ENCODE measurements at places on chromosomes 6 and 20. TPM values are rescaled to one million over a fixed set of nuclear protein-coding genes. Genes with fewer than 3 reads are reported as not detected.

Gene MEI4
- total RNA-seq = not detected

Gene PAK5
- 0.35 TPM for total RNA-seq

Gene CLDN20
- not detected for total RNA-seq

Gene CFAP61
- total RNA-seq = not detected

Gene PRICKLE4
- total RNA-seq = 14.2 TPM

Gene DLL1
- 14.6 TPM for total RNA-seq

Gene RHAG
- total RNA-seq = not detected

Gene RSPH4A
- total RNA-seq = 0.72 TPM

Gene SIRPD
- 0.78 TPM for total RNA-seq

GRCh38 chr20:5973172-5973571 lies 22.7 kb downstream of the MCM8 start:
- no peak for DNase-seq
- no peaks in the 10 kb centered on the region for H3K4me1 ChIP-seq
- no peak overlapping the region for H3K4me3 ChIP-seq

- H3K36me3 ChIP-seq = no peaks in the 10 kb centered on the region
- no peak for DNase-seq
- no peaks in the 10 kb centered on the region for H3K27me3 ChIP-seq
- H3K4me3 ChIP-seq = no peak overlapping the region
- H3K27ac ChIP-seq = no peak overlapping the region
Measured at GRCh38 chr6:142028527-142028926, 104.2 kb upstream of the GJE1 start.

DNA sequence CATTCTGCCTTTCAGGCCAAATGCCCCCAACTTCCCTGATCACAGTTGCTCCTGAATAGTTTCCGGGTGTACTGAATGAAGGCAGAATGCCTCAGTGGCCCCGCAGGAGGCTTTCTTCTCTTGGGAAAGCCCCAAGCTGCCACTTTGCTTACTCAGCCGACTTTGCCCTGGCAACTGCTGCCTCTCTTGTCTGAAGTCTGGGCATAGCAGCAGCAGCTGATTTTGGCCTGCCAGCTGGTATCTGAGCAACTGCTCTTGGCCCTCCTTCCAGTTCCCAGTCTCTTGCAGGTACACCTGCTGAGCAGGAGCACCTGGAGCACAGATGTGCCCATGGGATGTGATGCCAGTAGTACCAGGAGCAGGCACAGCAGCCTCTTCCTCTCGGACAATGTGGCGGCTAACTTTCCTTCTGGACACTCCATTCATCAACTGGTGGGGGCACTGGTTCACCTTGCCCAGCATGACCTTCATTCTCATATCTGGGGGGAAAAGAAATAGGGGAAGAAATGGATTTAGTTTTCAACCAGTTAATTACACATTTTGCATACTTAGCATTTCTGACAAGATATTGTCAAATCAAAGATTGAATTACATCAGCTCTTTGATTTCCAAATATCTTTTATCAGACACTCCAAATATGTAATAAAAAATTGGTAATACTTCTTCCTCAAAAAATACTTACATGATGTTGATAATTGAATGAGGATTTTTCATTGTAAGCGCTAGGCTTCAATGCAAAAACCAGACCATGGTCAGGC lies 468.2 kb downstream of the PKHD1 start:
- DNase-seq = no peak
- no peaks in the 10 kb centered on the region for H3K36me3 ChIP-seq
- no peaks in the 10 kb centered on the region for H3K27me3 ChIP-seq
- no peak overlapping the region for H3K4me3 ChIP-seq
- no peak overlapping the region for H3K27ac ChIP-seq

DNA sequence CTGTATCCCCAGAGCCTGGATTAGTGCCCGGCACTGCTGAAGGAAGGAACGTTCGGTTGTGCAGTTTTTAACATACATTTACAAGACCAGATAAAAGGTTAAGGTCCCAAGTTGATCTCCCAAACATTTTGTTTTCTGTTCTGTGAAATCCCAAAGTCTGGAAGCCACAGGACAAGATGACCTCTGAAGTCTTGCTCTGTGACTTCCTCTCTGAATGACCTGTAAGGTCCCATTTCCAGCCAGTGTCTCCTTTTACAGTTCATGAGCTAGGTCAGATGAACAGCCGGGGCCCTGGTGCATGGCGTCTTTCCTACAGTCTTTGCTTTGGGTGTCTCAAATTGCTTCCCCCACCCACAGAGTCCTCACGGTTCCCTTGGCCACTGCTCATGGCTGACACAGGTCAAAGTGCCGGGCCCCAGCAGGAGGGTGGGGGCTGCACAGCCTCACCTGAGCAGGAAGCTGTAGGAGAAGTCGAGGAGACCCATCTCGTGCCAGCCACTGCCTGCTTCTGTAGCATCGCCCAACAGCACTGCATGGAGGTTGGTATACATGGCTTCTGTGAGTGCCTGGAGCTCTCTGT lies 24.0 kb downstream of the PTGIS start:
- no peaks in the 10 kb centered on the region for H3K36me3 ChIP-seq
- H3K27ac ChIP-seq = no peak overlapping the region
- H3K27me3 ChIP-seq = no peaks in the 10 kb centered on the region
- no peak overlapping the region for H3K4me3 ChIP-seq

- H3K4me1 ChIP-seq = no peaks in the 10 kb centered on the region
- no peaks in the 10 kb centered on the region for H3K27me3 ChIP-seq
- no peak overlapping the region for H3K27ac ChIP-seq
- peaks cover 36% of the 10 kb centered on the region for H3K36me3 ChIP-seq
- DNase-seq = no peak
Measured at GRCh38 chr6:13278164-13278563, 50.2 kb downstream of the TBC1D7 start.

DNA sequence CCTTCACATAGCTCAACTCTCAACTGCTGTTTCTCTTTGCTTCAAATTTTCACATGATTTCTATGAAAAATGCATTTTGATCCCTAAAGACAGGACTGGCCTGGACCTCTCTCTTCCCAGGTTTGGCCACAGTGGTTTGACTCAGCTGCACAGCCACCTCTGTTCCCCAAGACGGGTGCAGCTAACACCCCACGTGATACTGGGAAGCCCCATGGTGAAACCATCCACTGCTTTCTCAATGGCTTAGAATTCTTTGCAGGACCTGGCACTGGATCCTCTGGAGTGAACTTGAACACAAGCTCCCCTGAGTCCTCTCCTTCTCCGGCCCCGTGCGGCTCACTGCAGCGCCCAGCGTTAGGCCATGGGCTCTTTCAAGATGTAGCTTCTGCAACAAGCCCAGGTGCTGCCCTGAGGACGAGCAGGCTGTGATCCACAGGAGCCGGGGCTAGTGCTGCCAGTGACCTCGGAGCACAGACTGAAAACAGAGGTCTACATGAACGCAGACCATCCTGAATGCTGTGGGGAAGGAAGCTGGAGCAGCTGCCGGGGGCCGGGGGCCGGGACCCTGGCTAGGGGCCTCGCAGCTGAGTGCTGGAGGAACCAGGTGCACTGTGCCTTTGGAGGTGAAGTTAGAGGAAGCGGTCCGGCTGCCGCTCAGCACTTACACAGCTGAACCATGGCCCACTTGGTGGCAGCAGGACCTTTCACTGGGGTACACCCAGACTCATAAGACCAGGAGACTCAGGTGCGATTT lies 58.8 kb upstream of the MPC1 start:
- no peak overlapping the region for H3K27ac ChIP-seq
- no peaks in the 10 kb centered on the region for H3K4me1 ChIP-seq
- DNase-seq = peak; percentile 45
- peaks cover 52% of the 10 kb centered on the region for H3K36me3 ChIP-seq
- no peaks in the 10 kb centered on the region for H3K27me3 ChIP-seq
- H3K4me3 ChIP-seq = no peak overlapping the region

- no peak for DNase-seq
- no peak overlapping the region for H3K27ac ChIP-seq
- H3K4me1 ChIP-seq = peaks cover 10% of the 10 kb centered on the region
- peak overlapping the region; percentile 74 for H3K4me3 ChIP-seq
- H3K27me3 ChIP-seq = peaks cover 28% of the 10 kb centered on the region
- H3K36me3 ChIP-seq = no peaks in the 10 kb centered on the region
Measured at GRCh38 chr20:3237958-3238615, 903 bp downstream of the SLC4A11 start.

- DNase-seq = no peak
- no peaks in the 10 kb centered on the region for H3K36me3 ChIP-seq
- H3K27ac ChIP-seq = no peak overlapping the region
- H3K4me1 ChIP-seq = no peaks in the 10 kb centered on the region
- H3K27me3 ChIP-seq = no peaks in the 10 kb centered on the region
Measured at GRCh38 chr6:98487612-98488011, 346.8 kb upstream of the POU3F2 start.

DNA sequence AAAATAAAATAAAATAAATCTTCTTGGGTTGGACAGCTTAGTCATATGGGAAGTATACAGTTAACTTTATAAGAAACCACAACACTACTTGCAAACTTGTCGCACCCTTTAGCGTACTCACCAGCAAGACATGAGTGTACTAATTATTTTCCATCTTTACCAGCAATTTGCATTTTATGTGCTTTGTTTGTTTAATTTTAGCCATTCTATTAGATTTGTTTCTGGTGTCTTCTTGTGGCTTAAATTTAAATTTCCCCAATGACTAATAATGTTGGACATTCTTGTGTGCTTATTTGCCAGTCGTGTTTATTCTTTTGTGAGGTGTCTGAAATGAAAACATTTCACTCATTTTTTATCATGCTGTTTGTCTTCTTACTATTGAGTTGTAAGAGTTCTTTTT lies 1172.2 kb upstream of the CITED2 start:
- H3K4me3 ChIP-seq = no peak overlapping the region
- H3K27ac ChIP-seq = no peak overlapping the region
- no peaks in the 10 kb centered on the region for H3K27me3 ChIP-seq
- no peaks in the 10 kb centered on the region for H3K4me1 ChIP-seq
- H3K36me3 ChIP-seq = no peaks in the 10 kb centered on the region

DNA sequence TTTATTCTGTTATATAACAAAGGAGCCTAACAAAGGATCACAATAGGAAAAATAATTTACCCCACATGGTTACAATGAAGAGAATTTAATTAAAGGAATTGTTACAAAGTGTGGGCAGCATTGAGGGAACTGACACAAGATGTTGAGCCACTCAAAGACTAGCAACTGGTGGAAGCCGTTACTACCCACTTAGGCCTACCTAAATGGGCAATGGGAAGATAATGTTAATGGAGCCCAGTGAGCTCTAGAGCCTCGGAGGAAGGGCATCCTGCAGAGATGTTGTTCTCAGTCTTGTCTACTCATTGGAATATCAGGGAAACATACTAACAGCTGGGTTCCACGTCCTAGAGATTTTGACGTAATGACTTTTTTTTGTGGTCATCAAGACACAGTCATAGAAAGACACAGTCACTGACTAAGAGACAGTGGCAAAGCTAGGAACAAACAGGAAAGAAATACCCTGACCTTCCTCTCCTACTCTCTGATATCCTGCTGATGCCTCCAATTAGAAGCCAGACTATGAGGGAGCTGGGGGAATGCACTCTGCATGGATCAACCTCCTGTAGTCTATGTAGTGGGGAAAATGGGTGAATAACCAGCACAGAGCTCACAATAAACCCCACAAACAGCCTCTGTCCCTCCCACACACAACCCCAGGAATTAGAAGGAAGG lies 523.8 kb upstream of the FLRT3 start:
- H3K4me3 ChIP-seq = no peak overlapping the region
- H3K27me3 ChIP-seq = no peaks in the 10 kb centered on the region
- no peaks in the 10 kb centered on the region for H3K36me3 ChIP-seq
- H3K27ac ChIP-seq = no peak overlapping the region

GRCh38 chr6:6469074-6469473 lies 119.4 kb upstream of the LY86 start:
- H3K4me1 ChIP-seq = no peaks in the 10 kb centered on the region
- H3K36me3 ChIP-seq = no peaks in the 10 kb centered on the region
- no peak overlapping the region for H3K27ac ChIP-seq
- H3K27me3 ChIP-seq = no peaks in the 10 kb centered on the region
- no peak overlapping the region for H3K4me3 ChIP-seq
- DNase-seq = no peak

GRCh38 chr6:11111769-11112437 lies 378 bp upstream of the ERVFRD-1 start:
- no peak overlapping the region for H3K27ac ChIP-seq
- H3K4me1 ChIP-seq = peaks cover 12% of the 10 kb centered on the region
- H3K36me3 ChIP-seq = no peaks in the 10 kb centered on the region
- no peaks in the 10 kb centered on the region for H3K27me3 ChIP-seq
- no peak for DNase-seq
- peak overlapping the region; percentile 14 for H3K4me3 ChIP-seq

DNA sequence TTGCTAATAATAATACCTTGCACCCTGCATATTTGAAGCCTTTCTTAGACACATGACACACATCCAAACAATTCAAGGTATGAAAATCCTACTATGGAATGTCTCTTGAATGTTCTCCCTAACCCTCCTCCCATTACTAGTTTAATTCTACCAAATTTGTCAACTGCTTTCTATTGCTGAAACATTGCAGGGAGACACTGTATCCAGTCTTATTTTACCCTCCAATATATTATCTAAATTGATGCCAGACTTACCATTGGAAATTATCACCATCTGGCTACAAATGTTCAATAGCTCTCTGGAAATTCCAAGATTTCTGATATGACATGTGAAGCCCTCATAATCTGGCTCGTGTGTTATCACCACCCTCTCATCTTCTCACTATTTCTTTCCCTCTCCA lies 1027.3 kb upstream of the CITED2 start:
- no peaks in the 10 kb centered on the region for H3K27me3 ChIP-seq
- no peaks in the 10 kb centered on the region for H3K4me1 ChIP-seq

- H3K27me3 ChIP-seq = no peaks in the 10 kb centered on the region
- H3K36me3 ChIP-seq = no peaks in the 10 kb centered on the region
- H3K4me3 ChIP-seq = no peak overlapping the region
- H3K4me1 ChIP-seq = peaks cover 18% of the 10 kb centered on the region
- no peak overlapping the region for H3K27ac ChIP-seq
Measured at GRCh38 chr6:43714311-43715055, 26.9 kb upstream of the MRPS18A start.

DNA sequence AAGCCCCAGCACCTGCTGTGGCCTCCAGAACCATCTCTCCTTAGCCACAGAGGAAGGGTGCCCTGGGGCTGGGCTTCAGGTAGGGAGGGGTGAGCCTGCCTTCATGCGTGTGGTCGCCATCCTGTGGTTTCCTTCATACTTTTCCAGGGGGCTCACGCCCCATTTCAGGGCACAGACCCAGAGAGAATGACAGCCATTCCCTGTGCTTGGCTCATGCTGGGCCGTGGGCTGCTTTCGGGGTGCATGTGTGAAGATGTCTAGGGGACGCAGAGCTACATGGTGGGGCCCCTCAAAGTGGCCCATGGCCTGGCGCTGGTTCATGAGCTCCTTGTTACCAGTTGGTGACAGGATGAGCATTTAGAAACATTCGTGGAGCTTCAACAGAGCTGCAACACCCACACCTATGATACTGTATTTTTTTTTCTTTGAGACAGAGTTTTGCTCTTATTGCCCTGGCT lies 190.3 kb upstream of the SLC24A3 start:
- H3K4me3 ChIP-seq = no peak overlapping the region
- H3K27ac ChIP-seq = no peak overlapping the region
- no peaks in the 10 kb centered on the region for H3K27me3 ChIP-seq
- DNase-seq = no peak

GRCh38 chr20:40724566-40724965 lies 35.5 kb upstream of the MAFB start:
- no peaks in the 10 kb centered on the region for H3K36me3 ChIP-seq
- no peak overlapping the region for H3K4me3 ChIP-seq
- no peak for DNase-seq
- H3K4me1 ChIP-seq = no peaks in the 10 kb centered on the region
- no peak overlapping the region for H3K27ac ChIP-seq

Measured in upper lobe of right lung (tissue), 1 donor.